ENCODE measurements at places on chromosomes 3 and 15.

DNA sequence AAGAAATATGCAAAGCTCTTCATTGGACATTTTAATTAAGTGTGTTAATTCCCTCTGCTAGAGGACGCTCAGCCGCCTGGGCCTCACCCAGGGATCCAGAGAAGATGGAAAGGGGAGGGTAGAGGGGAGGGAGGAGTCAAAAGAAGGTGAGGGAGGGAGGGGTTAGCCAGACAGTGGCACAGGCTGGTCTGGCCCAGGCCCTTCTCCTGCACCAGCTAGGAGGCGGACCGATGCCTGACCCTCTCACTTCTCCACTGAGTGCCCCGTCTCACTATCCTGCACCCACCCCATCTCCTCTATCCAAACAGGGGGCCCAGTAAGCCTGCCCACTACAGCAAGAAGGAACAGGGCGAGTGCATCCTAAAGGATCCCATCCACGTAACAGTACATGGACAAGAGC, 22.9 kb downstream of the RAB6B start:
- no peak for DNase-seq

DNA sequence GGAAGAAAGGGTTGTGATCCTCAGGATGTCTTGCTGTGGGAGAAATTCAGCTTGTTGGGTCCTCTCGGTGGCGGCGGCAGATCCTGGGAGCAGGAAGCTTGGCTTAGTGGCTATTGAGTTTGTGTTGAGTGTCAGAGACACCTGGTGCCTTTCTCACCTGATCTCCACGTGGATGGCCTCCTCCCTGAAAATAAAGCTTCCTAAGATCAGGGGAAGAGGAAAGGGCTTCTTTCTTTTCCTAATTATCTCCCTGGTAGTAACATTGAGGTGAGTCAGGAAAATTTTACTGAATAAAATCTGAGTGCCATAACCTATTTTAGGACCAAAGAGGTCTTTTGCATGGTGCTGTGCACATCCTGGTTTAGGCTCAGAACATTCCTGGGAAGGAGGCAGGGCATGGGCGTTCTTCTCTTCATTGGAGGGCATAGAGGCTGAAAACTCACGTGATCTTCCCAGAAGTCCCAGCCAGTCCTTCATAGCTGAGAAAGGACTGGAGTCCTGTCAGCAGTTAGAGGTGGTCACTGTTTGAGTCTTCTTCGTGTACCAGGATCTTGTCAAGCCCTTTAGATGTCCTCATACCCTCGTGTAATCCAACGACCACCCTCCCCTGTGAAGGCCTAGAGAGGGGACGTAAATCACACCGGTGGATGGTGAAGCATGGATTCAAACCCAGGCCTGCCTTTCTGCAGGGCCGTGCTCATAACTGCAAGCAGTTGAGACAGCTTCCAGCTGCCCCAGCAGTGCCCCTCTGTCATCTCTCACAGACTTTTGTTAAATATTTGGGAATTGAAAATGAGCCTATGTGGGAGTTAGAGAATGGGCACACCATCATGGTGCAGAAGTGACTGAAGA, 1.1 kb downstream of the CMTM8 start:
- DNase-seq = no peak

DNA sequence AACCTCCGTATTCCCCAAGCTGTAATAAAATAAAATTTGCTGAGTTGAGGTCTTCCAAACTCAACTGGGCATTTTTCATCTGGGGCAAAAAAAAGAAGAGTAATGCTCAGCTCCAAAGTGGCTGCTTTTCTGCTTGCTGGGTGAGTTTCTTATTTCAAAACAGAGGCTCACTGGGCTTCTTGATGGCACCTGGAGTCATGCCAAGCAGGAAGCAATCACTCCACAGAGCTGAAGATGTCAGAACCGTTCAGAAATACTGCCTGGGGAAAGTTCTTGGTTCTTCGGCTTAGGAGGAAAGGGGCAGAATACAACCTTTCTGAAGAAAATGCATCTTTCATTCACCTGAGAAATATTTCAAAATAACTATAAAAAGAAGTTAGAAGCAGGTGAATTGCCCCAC, 4.1 kb downstream of the CCR9 start:
- no peak for DNase-seq

DNA sequence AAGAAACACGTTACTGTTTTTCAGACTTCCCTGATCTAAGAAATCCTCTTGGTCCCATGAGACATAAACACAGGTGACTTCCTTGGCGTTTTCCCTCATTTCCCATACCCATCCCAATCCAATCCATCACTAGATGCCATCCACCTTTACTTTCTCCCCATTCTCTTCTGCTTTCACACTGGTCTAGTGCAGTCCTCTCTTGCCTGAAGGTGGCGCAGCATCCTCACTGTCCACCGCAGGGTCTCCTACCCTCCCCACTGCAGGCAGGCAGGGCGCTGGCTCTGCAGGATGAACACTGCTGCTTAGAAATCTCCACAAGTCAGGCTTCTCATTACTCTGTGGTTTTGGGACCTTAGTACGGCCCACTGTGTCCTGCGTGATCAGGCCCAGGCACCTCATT, 58.2 kb downstream of the RAB7A start:
- no peak for DNase-seq

DNA sequence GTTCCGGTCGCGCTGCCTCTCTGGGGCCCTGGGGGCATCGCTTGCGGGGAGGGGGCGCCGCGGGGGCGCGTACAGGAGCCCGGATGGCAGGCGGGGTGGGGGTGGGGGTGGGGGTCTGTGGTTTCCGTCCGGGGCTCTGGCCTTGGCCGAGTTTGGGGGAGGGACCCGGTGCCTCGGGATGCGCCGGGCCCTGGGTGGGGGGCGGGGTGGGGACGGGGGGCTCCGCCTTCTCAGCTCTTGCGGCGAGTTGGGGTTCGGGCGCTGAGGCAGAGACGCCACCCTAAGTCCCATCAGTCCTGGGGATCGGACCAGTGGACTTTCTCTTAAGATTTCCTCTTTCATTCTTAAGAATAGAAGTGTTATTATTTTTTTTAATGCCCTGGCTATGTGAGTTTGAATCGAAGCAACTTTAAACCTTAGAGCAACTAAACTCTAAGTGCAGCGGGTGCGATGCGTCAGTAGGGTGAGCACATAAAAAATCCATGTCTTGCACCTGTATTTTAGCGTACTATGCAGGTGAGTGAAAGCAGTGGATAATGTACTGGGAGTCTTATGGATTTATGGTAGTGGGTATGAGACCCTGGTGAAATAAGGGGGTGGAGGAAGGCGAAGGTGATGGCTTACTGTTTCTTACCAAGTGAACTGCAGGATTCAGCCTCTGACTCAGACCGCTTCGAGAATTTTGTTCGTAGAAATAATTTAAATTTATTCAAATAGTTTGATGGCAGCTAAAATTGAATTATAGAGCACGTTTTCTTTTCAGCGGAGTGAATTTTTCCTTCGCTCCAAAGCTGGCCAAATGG, 762 bp downstream of the CTNNB1 start:
- DNase-seq = peak; percentile 21

- DNase-seq = no peak
These were observed 200.0 kb upstream of the CBLB start for GRCh38 chr3:106068795-106069194.

DNA sequence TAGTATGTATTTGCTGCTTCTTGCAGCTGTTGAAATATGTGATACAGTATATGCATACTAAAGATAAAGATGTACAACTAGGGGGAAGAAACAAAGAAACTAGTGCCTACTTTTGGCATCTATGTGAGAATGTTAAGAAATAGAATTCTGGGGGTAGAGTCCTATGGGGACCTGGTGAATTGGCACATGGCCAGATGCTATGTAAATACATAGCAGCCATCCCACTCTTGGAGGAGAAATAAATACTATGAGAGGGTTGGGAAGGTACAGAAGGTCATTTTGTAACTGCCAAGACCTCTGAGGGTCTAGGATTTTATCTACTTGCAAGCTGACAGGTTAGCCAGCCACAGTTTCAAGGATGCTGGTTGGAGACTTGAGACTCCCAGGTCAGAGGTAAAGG, 298.3 kb upstream of the TBL1XR1 start:
- no peak for DNase-seq

- DNase-seq = no peak
These were observed 215.6 kb upstream of the VEPH1 start for GRCh38 chr3:157718800-157719199.
